ENCODE measurements at places on chromosomes 2 and 18. TPM values are rescaled to one million over a fixed set of nuclear protein-coding genes. Genes with fewer than 3 reads are reported as not detected.
A peak's percentile ranks its signal among the peaks of the same experiment; 100 is the strongest.

The ATP8B1 gene
- 5.2 TPM for total RNA-seq

The ANKAR gene
- 9.9 TPM for total RNA-seq

GRCh38 chr2:132980304-132980703 lies 310.3 kb upstream of the LYPD1 start:
- no peaks in the 10 kb centered on the region for H3K4me1 ChIP-seq
- no peak for DNase-seq
- no peak overlapping the region for H3K4me3 ChIP-seq
- H3K27ac ChIP-seq = no peak overlapping the region

DNA sequence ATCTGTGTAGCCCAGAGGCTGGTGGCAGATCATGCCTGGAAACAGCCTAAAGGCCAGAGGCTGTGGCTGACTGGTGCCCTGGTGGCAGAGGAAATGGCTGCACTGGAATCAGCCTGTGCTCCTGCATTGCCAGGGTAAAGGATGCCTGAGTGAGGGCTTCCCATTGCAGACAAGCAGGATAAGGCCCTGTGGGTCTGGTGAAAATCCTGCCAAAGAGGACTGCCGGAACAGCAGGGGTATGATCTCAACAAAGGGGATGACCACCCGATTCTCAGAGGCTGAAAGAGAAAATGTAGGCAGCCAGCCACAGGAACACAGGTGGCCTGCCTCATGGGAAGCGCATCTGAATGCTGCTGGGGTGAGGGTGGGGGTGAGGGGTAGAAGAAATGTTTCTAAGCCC lies 48.2 kb downstream of the FBXO48 start:
- no peaks in the 10 kb centered on the region for H3K4me1 ChIP-seq
- H3K27me3 ChIP-seq = no peaks in the 10 kb centered on the region
- no peak overlapping the region for H3K27ac ChIP-seq
- DNase-seq = no peak

GRCh38 chr2:11514081-11514730 lies 19.6 kb upstream of the GREB1 start:
- DNase-seq = no peak
- peak overlapping the region; percentile 33 for H3K27ac ChIP-seq
- H3K27me3 ChIP-seq = no peaks in the 10 kb centered on the region

- H3K4me3 ChIP-seq = no peak overlapping the region
- H3K4me1 ChIP-seq = peaks cover 50% of the 10 kb centered on the region
- DNase-seq = no peak
- no peaks in the 10 kb centered on the region for H3K36me3 ChIP-seq
- peak overlapping the region; percentile 83 for H3K27ac ChIP-seq
Measured at GRCh38 chr18:48931680-48932461, 18.9 kb downstream of the SMAD7 start.

- no peaks in the 10 kb centered on the region for H3K36me3 ChIP-seq
- H3K4me3 ChIP-seq = no peak overlapping the region
- no peaks in the 10 kb centered on the region for H3K27me3 ChIP-seq
- no peaks in the 10 kb centered on the region for H3K4me1 ChIP-seq
- no peak for DNase-seq
Measured at GRCh38 chr2:98876741-98877140, 59.3 kb downstream of the CRACDL start.

DNA sequence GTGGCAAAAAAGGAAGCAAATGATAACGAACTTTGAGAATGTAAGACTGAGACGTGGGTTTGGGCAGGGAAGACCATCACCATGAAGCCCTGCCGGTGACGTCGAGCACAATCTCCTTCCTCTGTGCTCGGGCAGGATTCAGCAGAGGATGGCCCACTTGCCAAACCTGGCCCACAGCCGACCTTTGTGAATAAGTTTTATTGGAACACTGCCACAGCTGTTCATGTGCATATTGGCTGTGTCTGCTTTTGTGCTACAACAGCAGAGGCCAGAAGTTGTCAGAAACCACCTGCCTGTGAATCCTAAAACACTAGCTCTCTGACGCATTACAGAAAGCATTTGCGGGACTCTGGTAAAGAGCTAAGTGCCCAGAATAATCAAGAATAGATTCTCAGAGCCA lies 223.9 kb downstream of the MYT1L start:
- DNase-seq = no peak
- no peaks in the 10 kb centered on the region for H3K4me1 ChIP-seq
- H3K27me3 ChIP-seq = no peaks in the 10 kb centered on the region
- no peak overlapping the region for H3K4me3 ChIP-seq

- H3K36me3 ChIP-seq = no peaks in the 10 kb centered on the region
- no peaks in the 10 kb centered on the region for H3K27me3 ChIP-seq
- H3K27ac ChIP-seq = peak overlapping the region; percentile 97
- peaks cover 24% of the 10 kb centered on the region for H3K4me1 ChIP-seq
Measured at GRCh38 chr18:76264876-76265250, 230.2 kb downstream of the ZNF516 start.

DNA sequence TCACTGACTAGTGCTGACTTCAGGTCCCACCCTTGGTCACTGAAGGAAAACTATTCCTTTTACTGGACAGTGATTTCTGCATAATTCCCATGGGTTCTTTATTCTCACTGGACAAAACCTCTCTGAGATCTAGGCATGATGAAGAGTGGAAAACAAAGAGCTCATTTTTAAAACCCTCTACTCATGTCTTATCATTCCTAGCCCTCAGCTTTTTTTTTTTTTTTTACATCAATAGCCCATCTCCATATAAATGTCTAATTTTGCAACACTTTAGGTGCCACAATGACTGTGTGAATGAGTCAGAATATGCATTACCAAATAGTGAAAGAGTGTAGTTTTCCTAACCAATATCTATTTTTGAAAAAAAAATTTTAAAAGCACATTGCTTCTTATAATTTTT lies 74.8 kb downstream of the TCF4 start:
- H3K4me3 ChIP-seq = no peak overlapping the region
- peaks cover 1% of the 10 kb centered on the region for H3K4me1 ChIP-seq
- no peak overlapping the region for H3K27ac ChIP-seq

DNA sequence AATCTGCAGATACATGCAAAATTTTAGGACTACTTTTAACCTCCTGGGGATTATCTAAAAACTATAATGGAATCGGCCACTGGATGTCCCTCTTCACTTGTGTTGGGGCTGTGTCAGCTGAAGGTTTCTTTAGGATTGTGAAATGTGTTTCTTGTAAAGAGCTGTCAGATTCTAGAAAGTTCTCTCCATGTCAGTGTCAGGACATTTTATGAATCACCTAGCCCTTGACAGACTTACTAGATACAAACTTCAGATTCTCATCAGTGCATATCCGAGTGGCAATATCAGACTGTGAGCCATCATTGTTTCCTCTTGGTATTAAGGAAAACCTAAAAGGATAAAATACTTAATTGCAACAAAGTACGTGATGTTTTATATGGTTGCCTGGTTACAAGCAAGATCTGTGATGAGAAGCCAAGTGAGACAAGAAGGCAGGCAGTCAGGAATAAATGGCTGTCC lies 107.3 kb downstream of the CPS1 start:
- no peak for DNase-seq
- no peaks in the 10 kb centered on the region for H3K4me1 ChIP-seq
- no peaks in the 10 kb centered on the region for H3K36me3 ChIP-seq
- H3K27me3 ChIP-seq = no peaks in the 10 kb centered on the region
- no peak overlapping the region for H3K27ac ChIP-seq
- no peak overlapping the region for H3K4me3 ChIP-seq

DNA sequence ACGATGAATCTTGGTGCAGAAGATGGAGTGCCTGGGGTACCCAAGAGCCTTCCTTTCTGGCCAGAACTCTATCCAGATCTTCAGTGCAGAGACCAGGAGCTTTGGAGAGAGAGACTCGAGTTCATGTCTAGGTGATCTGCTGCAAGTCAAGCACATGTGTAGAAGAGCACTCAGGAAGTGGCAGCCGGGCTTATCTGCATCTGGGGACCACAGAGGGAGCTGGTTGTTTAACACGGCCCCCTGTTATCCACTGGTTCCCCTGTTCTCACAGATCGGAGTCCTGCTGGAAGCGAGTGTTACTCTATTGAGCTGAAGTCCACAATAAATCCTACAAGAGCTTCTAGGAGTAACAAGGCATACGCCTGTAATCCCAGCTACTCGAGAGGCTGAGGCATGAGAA lies 128.3 kb downstream of the ACOXL start:
- no peak for DNase-seq
- H3K4me3 ChIP-seq = no peak overlapping the region
- no peaks in the 10 kb centered on the region for H3K27me3 ChIP-seq
- H3K36me3 ChIP-seq = no peaks in the 10 kb centered on the region

GRCh38 chr2:38105922-38106321 lies 30.0 kb upstream of the CYP1B1 start:
- no peaks in the 10 kb centered on the region for H3K27me3 ChIP-seq
- DNase-seq = no peak
- H3K4me1 ChIP-seq = peaks cover 9% of the 10 kb centered on the region
- no peak overlapping the region for H3K27ac ChIP-seq
- H3K36me3 ChIP-seq = no peaks in the 10 kb centered on the region

DNA sequence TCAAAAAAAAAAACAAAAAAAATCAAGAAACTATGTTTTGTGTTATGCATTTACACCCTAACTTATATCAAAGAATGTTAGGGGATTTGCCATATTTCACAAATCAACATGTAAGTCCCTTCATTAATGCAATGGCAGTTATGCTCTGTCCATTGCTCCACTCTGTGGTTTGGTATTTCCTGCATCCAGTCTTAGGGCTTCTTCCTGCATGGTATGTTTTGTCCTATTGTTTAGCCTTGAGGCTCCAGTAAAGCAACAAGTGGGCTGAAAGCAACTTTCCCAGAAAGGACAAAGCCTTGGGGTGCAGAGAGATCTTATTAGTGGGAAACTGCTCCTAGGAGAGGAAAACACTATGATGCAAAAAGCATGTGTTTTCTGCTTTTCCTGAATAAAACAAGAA lies 474.1 kb downstream of the IRS1 start:
- no peaks in the 10 kb centered on the region for H3K36me3 ChIP-seq
- no peaks in the 10 kb centered on the region for H3K27me3 ChIP-seq
- H3K4me1 ChIP-seq = no peaks in the 10 kb centered on the region
- no peak for DNase-seq
- no peak overlapping the region for H3K27ac ChIP-seq
